ENCODE measurements at places on chromosomes 6 and 20.

DNA sequence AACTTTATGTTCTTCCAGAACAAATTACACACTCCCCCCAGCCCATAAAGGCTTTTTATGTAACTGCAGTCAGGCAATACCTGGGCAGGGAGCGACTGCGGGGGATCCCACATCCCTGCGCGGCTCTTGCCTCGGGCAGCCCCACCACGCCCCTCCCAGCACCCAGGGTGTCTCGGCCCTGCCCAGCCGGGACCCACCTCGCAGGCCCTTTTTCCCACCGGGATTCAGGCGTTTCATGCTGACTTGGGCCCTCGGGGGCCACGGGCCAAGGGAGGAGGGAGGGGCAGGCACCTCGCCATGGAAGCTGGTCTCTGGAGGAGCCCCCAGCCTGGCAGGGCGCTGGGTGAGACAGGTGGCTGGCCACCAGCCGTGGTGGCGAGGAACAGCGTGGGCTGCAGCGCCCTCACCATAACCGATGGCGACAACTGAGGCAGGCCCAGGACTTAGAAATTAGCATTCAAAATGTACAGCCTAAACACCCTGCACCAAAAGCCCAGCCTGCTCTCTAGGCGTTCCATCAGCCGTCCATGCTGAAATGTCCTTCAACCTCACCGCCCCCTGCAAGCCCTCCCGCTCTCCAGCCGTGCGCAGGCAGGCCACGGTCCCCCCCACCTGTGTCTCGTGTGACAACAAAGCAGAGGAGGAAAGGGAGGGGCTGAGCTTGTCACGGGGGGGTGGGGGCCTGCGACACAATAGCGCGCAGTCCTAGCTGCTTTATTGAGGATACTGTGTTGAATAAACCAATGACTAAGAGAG, 15.1 kb upstream of the FOXC1 start:
- no peak for DNase-seq

DNA sequence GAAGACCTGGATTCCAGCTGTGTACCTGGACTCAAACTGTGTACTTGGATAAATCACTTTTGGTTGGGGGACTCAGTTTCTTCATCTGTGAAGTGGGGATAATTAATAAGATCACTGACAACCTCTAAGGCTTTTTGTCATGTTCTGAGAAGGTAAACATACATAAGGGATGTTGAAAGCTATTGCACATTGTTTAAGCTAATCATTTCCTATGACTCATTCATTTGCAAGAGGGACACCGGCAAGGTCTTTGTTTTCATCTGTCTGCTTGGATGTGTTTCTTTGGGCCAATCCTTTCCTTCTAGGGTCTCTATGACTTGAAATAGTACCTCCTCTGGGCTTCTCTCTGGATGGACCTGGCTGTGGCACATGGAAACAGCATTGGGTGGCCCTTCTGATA, 6.8 kb downstream of the PROKR2 start:
- DNase-seq = peak; percentile 17

- DNase-seq = no peak
Observed at GRCh38 chr6:75802366-75802765, 53.3 kb downstream of the MYO6 start.

DNA sequence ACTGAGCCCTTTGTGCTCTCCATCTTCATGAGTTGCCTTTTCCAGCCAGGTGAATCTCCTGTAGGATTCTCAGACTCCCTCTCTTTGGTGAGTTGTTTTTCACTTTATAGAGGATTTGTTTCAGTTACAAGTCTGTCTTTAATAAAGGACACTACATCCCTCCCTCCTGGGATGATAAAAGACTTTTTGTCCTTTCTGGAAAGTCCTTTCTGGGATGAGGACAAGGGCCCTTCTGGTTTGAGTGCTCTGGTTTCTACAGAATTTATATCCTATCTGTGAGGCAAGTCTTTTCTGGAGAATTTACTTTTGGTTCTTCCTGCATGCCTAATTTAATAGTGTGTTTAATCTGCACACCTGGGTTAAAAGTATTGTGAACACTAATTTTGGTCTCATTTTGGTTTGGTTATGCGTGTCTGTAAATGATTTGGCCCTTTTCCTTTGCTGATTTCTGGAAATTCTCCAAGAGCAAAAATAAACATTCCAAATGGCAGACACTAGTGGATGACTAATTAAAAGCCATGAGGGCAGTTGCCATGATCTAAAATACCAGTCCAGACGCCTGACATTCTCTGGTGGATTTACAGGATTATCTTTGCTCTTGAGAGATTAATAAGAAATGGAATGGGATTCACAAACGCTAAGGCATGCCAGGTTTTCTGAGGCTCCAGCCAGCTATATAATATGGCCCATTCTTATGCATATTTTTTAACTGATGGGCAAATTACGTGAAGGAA, 44.8 kb downstream of the TCP11 start:
- peak; percentile 77 for DNase-seq

GRCh38 chr6:10659699-10660348, 34.6 kb downstream of the C6orf52 start:
- DNase-seq = peak; percentile 23

GRCh38 chr6:11429577-11429976, 108.0 kb upstream of the TMEM170B start:
- DNase-seq = no peak

DNA sequence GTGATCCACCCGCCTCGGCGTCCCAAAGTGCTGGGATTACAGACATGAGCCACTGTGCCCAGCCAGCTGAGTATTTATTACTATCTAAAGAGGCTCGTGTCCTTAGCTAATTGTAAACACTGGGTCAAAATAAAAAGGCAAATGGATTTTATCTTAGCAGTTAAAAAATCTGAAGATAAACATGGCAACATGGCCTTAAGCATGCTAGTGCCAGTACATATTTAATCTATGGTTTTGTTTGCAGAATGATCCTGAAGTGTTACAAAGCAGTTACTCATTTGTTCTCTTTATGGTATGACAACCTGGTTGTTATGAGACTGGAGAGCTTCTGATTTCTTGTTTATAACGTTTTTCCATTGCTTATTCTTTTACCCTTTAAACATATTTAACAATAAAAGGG, 3.9 kb upstream of the KIAA0408 start:
- no peak for DNase-seq

GRCh38 chr6:63521475-63522210, 50.6 kb upstream of the LOC128125822 start:
- DNase-seq = no peak
